ENCODE measurements at places on chromosomes 2 and 18.

DNA sequence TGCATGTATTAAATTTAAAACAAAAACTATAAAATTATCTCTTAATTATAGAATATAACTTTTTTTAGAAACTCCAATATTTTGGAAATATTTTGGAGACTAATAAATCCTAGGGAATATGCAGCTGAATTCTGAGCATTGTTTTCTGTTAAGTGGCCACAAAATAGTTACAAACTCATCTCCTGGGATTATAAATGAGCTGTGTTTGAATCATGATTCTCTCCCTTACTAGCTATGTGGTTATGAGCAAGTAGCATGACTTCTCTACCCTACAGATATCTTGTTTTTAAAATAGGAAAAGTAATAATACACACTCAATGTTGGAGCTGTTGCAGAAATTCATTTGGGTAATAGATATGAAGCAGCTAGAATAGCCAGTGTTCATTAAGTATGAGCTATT lies 137.9 kb upstream of the ITGA4 start:
- no peak for DNase-seq

- DNase-seq, result no peak
Observed at GRCh38 chr2:54899576-54900200, 150.6 kb downstream of the RTN4 start.

- DNase-seq, result no peak
Observed at GRCh38 chr2:105781274-105781978, 36.7 kb downstream of the NCK2 start.

GRCh38 chr2:240443891-240444301 lies 8.4 kb downstream of the GPC1 start:
- no peak for DNase-seq

DNA sequence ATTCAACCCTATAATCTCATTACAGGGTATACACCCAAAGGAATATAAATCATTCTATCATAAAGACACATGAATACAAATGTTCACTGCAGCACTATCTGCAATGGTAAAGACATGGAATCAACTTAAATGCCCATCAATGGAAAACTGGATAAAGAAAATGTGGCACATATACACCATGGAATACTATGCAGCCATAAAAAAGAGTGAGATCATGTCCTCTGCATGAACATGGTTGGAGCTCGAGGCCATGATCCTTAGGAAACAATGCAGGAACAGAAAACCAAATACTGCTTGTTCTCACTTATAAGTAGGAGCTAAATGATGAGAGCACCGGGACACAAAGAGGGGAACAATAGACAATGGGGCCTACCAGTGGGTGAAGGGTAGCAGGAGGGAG lies 88.5 kb upstream of the CD226 start:
- DNase-seq, result no peak

DNA sequence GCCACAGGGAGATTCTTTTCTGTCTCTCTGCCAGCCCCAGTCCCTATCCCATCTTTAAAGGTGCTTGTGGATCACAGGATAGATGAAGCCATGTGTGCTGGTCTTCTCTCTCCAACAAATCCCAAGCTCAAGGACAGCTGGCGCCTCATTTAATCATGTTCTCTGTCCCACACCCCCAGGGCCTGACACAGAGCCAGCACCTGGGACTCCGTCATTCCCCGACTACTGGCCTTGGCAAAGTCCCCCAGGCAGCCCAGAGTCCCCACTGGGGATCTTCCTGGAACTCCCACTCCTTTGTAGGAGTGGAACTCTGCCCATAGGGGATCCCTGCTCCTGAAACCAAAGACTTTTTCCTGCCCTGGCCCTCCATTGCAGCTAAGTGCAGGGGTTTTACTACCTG lies 60.8 kb downstream of the MTHFD2 start:
- no peak for DNase-seq

DNA sequence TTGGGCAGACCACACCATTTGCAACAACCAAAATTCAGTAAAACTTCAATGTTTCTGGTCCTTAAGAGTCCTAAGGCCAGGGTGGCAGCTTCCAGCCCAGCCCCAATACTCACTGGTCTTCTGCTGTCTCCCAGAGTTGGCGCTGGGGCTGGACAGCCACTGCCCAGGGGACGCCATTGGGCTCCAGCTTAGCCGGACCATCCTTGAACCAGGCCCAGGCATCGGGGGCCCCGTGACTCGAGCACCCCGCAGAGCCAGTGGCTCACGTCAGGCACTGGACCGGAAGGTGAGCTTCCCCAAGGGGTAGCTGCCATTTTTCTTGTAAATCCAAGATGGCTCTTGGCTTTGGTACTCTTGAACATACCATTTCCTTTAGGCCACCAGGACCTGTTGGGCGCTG lies 21.8 kb downstream of the SNED1 start:
- no peak for DNase-seq

- no peak for DNase-seq
Observed at GRCh38 chr18:46793565-46793964, 36.7 kb upstream of the ST8SIA5 start.

DNA sequence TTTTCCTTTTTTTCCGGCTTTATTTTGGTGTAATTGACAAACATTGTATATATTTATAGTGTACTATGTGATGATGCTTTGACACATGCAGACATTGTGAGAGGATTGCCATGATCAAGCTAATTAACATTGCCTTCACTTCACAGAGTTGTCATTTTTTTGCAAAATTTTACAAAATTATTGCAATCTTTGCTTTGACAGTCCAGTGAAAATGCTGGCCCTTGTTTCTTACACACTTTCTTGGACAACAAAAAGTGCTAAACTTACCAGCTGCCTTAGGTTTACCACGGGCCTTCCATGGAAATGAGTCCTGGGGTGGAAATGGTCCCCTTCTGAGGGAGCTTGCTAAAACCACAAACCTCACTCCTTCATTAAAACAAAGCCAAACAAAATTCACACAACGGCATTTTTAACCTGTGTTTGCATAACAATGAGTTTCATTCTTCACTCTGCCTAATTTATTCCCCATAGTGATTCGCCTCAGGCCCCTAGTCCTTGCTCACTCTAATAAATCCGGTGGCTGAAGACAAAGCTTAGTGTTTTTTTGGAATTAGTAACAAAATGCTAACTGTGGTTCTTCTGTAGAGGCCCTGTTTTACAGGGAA lies 32.2 kb downstream of the LINC00305 start:
- no peak for DNase-seq

GRCh38 chr2:11722292-11723060 lies 24.0 kb upstream of the LPIN1 start:
- DNase-seq, result no peak

DNA sequence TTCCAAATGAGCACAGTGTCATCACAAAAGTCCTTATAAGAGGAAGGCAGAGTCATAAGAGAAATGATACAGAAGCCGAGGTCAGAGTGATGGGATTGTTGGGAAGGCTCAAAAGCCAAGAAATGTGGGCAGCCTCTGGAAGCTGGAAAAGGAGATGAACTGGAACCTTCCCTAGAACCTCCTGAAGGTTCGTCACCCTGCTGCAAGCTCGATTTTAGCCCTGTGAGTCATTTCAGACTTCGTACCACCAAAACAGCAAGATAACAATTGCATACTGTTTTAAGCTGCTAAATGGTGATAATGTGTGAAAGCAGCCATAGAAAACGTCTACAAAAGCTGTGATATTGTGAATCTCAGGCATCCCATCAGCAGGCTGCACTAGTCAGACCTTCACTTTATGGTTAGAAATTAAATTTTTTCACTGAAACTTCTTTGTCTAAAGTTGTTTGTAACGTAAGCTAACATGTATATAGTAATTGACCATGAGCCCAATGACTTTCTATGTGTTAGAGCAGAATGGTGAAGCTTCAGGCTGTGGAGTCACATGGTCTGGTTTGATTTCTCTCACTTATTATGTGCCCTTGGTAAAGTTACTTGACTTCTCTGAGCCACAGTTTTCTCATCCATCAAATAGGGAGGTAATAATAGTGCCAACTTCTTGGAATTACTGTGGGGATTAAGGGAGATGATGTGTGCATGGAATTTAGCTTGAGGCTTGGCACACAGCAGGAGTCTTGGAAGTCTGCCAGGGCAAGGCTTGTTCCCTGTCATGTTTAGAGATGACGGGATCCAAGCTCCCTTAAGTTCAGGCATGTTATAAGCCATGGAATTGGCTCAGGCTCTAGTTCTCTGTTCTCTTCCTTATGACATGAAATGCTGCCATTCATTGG lies 132.0 kb upstream of the CCDC195 start:
- DNase-seq, result no peak

DNA sequence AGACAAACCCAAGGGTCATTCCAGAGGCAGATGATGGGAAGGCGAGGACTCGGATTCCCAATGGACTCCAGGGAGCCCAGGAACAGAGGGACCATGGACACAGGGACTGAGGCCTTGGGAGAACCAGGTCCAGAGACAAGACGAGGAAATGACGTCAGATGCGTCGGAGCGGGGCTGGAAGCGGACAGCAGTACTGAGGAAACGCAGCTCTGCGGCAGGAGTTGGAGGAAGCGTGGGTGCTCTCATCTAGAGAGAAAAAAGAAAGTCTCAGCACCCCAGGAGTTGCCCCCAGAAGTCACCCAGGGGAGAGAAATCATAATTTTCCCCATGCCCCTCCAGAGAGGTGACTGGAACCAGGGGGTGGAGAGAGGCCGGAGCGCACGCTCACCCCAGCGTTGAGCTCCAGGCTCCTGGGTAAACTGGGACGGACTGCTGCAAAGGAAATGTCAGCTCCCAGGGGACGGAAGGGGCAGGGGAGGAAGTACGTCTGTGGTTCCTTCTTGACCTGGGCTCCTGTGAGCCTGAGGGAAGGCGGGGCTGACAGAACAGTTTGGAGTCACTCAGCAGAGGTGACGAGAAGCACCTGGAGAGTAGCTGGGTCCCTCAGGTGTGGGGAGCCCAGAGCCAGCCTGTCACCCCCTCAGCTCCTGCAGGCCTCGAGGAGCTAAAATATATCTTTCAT lies 44.7 kb downstream of the CMPK2 start:
- no peak for DNase-seq

DNA sequence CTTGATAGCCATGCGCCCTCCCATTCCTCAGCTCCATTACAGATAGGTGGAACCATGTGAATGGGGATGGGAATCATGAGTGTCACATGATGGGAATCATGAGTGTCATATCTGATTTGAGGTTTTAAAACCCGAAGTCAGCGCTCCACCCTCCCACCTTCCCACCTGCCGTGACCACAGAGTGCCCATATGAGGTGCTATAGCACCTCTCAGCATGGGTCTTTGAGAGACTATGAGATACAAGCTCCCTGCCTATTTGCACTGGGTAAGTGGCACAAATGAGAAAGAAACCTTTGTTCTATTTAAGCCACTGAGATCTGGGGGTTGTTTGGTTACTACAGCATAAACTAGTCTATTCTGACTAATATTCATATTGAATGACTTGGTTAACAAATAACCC lies 78.5 kb upstream of the PTPRM start:
- no peak for DNase-seq

DNA sequence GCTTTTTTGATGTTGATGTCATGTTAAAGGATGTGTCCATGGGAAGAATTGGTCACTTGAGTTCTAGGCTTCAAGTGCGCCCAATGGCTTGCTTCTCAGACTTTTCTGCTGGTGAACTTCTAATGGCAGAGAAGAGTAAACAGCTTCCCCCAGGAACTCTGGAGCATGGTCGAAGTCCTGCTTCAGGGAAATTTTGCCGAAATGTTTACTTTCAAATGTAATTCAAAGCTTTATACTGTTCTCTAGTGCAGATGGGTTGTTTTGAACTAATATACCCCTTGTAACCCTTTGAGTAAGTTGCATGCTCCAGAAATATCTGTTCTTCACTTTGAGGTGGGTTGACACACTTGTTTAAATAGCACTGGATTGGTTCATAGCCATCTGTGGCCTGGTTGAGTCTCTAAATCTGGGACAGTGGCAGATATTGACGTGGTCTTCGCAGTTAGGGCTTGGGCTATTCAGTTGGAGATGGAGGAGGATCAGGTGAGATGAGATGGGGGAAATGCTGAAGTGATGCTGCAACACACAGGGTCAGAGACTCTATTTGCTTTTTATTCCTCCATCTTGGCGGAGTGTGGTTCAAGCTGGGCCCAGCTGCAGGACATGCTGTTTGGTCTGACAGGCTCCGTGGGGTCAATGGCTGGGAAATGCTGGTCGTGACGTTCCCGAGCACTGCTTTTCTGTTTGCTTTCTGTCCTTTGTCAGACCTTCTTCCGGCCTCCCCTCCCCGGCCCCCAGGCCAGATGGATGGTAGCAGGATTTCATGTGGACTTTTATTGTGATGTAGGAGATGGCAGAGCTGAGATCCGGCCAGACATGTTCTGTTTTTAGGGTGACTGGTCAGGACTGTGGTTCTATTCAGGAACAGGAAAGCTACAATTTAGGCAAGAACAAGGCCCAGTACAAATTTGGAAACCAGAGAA lies 35.9 kb downstream of the MYO1B start:
- DNase-seq, result no peak

DNA sequence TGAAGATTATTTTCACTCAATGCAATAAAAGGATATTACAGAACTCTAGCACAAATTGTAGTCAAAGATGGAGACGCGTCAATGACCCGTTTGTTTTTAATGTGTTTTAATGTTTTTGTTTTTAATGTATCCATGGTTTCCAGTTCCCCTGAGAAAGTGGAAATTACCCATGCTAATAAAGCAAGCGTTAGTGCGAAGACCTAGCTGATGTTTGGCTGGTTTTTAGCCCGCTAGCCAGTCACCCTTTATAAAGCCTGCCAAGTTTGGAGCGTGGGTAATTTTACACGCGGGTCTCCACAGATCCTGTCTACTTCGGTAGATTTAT lies 430 bp upstream of the CHMP1B start:
- no peak for DNase-seq

DNA sequence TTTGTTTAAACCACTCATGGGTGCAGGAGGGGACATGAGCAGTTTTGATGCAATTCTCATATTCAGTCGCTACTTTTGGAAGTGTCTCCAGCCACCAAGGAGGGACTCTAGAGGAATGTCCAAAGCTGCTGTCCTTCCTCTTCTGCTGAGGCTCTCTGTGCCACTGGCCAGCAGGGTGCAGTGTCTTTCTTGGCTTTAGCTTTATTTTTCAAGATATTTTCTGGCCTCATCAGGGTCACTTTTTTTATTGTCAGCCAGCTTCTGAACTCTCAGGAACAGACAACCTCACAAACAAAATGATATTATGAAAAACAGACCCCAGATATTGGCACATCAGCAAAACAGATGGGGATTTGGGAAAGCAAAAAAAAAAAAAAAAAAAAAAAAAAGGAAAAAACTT lies 289.3 kb upstream of the ZSWIM2 start:
- no peak for DNase-seq

- DNase-seq, result no peak
Observed at GRCh38 chr2:123840574-123840973, 184.5 kb upstream of the CNTNAP5 start.

GRCh38 chr2:197556456-197556855 lies 40.6 kb downstream of the MOB4 start:
- no peak for DNase-seq

DNA sequence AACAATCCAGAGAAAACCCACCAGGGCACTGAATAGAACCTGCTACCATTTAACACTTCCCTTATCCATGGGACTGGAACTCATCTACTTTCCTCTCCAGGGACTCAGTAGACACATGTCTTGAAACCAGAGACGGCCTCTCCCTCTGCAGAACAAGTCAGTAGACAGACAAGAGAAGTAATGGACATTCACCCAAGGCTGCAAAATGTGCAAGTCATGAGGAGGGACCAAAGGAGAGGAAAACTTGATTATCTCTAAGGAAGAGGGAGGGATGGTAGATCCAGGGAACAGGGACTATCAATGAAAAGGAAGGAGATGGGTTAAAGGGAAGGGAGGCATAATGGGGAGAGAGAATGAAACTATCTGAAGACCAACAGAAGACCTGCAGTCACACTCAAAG lies 5.3 kb upstream of the TTC39C start:
- DNase-seq, result no peak
